ENCODE measurements at places on chromosomes 7 and 10.
A peak's percentile ranks its signal among the peaks of the same experiment; 100 is the strongest.

DNA sequence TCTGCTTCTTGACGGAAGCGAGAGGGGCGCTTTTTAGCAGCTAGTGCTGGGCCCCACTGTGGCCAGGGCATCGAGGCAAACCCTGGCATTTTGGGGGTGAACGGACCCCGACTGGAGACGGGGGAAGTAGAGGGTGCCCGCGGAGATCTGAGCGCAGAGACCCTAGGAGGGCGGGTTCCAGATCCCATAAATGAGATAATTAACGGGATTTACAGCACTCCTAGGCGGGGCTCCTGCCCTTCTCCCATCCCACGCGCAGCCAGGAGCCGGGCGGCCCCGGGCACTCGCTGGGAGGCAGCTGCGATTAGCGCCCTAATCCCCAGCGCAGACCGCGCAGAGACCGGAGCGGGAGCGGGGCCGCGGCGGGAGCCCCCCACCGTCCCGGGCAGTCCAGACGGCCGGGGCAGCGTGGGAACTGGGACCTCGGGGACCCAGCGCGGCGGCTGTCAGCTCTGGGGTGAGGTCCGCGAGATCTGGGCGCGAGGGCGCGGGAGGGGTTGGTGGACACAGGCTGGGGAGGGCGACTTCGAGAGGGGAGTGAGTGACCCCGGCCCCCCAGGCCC is 735 bp downstream of the JCAD start:
- DNase-seq = no peak

- no peak for DNase-seq
Measured at GRCh38 chr10:123518765-123519164, 147.4 kb upstream of the GPR26 start.

- no peak for DNase-seq
Measured at GRCh38 chr10:106106114-106106513, 1058.4 kb downstream of the SORCS1 start.

DNA sequence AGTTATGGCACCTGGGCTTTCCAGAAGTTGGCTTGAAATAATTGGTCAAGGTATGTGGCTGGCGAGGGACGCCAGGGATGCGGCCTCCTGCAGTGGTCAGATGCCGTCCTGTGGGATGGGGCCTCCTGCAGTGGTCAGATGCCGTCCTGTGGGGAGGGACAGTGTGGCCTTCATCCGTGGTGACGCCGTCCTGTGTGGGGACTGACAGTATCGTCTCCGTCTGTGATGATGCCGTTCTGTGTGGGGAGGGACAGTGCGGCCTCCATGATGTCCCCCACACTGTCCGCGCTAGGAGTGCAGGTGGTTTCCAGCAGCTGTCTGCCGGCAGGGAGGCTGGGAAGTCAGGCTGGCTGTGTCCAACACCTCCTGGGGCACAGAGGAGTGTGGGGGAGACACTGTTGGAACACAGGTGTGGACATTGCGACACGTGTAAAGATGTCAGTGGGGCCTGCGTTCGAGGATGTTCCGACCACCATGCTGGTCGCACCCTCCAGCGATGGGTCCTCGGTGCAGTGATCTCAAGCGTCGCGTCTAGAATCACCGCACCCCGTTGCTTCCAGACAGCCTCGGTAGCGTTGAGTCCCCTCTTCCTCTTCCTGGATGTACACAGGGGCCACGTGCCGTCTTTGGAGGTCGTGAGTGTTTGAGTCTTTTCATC is 52.6 kb downstream of the INPP5A start:
- DNase-seq = no peak

GRCh38 chr7:2025188-2025587 is 207.6 kb downstream of the MAD1L1 start:
- no peak for DNase-seq

DNA sequence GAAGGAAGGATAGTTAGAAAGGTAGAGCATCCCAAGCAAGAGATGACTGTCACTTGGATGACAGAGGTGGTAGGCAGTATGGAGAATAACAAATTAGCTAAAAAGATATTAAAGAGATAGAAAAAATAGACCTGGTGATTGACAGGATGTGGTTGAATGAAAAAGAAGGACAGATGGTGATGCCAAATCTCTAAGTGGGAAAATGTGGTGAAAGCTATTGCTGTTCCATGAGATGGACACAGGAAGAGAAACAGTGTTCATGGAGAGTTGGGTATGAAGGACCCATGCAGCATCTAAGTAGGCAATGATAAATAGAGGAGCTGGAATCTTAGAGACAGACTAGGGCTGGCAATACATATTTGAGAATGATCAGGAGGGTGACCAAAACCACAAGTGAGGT is 30.7 kb downstream of the FAM13C start:
- DNase-seq = no peak

DNA sequence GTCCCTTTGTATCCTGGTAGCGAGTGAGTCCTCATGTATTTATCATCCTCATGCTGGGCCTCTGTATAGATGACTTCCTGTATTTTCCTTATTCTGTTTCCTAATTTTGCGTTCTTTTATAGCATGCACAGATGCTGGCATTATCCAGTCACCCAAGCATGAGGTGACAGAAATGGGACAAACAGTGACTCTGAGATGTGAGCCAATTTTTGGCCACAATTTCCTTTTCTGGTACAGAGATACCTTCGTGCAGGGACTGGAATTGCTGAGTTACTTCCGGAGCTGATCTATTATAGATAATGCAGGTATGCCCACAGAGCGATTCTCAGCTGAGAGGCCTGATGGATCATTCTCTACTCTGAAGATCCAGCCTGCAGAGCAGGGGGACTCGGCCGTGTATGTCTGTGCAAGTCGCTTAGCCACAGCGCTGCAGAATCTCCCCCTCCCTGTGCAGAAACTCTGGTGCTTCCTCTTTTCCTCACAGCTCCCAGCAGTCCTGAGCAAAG is 183.1 kb upstream of the PRSS58 start:
- peak; percentile 20 for DNase-seq

- peak; percentile 23 for DNase-seq
Measured at GRCh38 chr7:105352018-105352612, 36.6 kb downstream of the SRPK2 start.

GRCh38 chr10:126565441-126565840 is 105.1 kb downstream of the C10orf90 start:
- no peak for DNase-seq

DNA sequence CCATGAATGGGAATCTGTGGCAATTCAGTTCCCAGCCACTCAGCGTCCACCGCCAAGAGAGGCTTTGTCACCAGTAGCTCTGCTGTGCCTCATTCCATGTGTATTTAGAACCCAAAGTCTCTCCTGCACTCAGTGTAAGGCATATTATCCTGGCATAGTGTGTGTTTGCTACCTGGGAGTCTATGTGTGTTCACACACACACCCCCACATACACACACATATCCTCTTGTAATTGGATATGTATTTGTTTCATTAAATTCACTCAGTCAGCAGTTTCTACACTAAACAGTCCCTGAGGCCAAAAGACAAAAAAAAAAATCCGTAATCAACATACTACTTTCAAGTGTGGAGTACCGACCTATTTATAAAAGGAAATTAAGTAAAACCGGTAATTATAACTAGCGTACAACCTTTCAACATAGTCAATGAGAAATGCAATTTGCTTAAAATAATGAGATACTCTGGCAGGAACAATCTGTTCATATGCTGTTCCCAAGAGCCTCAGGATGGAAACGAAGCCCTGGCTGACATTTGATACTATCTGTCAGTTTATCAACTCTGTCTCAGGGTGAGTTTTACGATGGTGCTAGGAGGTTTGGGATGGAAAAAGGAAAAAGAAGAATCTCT is 425.8 kb upstream of the CELF2 start:
- DNase-seq = no peak

- DNase-seq = no peak
Measured at GRCh38 chr10:60444494-60445064, 54.9 kb upstream of the ANK3 start.

DNA sequence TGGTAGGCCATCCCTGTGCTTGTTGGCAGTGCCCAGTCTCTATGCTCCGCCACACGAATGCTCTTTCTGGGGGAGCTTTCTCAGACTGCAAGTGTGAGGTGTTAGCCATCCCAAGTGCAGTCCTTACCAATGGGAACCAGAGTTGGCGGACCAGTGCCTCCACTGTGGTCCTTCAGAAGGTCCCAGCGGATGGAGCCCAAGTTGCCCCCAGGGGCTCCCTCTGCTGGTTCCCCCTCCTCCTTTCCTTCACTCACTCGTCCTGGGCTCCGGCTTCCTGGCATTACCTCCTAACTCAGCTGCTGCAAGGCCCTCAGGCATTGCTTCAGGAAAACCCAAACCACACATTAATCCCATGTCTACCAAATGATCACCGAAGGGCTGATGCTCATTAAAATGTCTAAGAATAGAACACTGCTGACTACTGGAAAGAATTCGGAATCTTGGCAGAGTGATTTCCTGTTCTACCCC is 139.8 kb downstream of the CUBN start:
- no peak for DNase-seq
